Common myeloid progenitor, CD34-positive (primary cell): ENCODE measurements at places on chromosomes 2 and 18.

DNA sequence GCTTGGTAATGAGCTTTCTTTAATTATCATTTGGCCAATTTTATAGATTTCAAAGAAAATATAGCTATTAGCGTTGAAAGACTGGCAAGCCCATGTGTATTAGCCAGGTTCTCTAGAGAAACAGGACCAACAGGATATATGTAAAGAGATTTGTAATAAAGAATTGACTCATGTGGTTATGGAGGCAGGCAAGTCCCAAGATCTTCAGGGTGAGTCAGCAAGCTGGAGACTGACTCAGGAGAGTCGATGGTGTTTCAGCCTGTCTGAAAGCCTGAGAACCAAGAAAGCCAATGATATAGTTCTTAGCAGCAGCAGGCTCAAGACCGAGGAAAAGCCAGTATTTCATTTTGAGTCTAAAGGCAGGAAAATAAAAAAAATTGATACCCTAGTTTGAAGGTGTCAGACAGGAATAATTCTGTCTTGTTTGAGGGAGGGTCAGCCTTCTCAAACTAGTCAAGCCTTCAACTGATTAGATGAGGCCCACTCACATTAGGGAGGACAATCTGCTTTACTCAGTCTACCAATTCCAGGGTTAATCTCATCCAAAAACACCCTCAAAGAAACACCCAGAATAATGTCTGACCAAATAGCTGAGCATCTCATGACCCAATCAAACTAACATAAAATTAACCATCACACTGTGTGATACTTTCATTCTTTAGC, 78.3 kb upstream of the CRIM1 start:
- peak; percentile 4 for DNase-seq
- H3K4me1 ChIP-seq = no peaks in the 10 kb centered on the region
- no peak overlapping the region for H3K4me3 ChIP-seq
- H3K27me3 ChIP-seq = no peaks in the 10 kb centered on the region
- H3K27ac ChIP-seq = no peak overlapping the region

DNA sequence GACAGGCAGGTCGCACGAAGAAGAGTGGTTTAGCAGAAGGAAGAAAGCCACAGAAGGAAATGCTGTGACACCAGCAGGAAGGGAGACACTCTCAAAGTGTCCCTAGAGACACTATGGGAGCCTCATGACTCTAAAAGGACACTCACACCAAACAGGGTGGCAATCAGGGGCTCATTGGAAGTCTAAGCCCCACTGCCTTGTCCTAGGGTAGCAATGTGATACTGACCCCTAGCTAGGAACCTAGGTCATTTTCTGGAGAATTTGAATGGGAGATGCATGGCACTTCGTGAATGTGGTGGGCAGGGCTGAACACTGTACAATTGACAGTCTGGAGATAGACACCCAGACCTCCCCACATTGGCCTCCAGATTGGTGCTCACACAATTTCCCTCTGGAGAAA, 385.0 kb downstream of the EIPR1 start:
- H3K4me1 ChIP-seq = peaks cover 2% of the 10 kb centered on the region
- H3K4me3 ChIP-seq = no peak overlapping the region
- no peaks in the 10 kb centered on the region for H3K36me3 ChIP-seq
- H3K27me3 ChIP-seq = peaks cover 3% of the 10 kb centered on the region

DNA sequence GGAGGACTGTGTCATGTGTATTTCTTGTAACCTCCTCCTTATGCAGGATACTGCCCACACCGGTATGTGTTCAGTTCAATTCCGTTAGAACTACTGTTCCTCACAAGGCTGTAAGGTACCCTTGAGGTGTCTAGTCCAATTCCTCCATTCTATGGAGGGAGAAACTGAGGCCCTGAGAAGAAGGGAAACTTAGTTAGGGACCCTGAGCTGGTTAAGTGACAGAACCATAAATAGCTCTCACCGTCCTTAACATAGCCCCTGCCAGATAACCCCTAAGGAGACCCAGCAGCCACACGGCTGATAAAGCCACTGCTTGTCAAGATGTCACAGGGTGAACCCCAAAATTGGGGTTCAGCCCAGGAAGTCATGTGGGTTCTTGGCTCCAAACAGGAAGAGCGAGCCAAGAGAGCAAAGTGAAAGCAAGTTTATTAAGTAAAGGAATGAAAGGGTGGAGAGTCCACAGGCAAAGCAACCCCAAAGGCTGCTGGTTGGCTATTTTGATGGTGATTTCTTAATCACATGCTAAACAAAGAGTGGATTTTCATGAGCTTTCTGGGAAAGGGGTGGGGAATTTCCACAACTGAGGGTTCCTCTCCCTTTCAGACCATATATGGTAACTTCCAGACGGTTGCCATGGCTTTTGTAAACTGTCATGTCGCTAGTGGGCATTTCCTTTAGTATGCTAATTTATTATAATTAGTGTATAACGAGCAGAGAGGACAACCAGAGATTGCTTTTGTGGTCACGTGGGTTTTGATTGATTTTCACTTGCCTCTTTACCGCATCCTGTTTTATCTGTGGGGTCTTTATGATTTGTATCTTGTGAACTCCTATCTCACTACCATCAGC, 83.4 kb upstream of the RTN4 start:
- peak overlapping the region; percentile 55 for H3K4me3 ChIP-seq
- H3K4me1 ChIP-seq = peaks cover 50% of the 10 kb centered on the region
- peak; percentile 95 for DNase-seq

- no peak for DNase-seq
- H3K27me3 ChIP-seq = no peaks in the 10 kb centered on the region
- H3K4me3 ChIP-seq = no peak overlapping the region
- peaks cover 41% of the 10 kb centered on the region for H3K4me1 ChIP-seq
Observed at GRCh38 chr2:241859436-241860183, 916 bp upstream of the PDCD1 start.

GRCh38 chr18:35028536-35028935, 12.7 kb upstream of the MAPRE2 start:
- H3K27me3 ChIP-seq = no peaks in the 10 kb centered on the region
- no peak overlapping the region for H3K27ac ChIP-seq

GRCh38 chr18:35510076-35510651, 12.4 kb upstream of the INO80C start:
- H3K27ac ChIP-seq = no peak overlapping the region
- H3K36me3 ChIP-seq = no peaks in the 10 kb centered on the region
- DNase-seq = no peak
- no peak overlapping the region for H3K4me3 ChIP-seq
- H3K27me3 ChIP-seq = no peaks in the 10 kb centered on the region
